NCI-H1694 (cell line): ENCODE measurements at places on chromosomes 3 and 15.
A peak's percentile ranks its signal among the peaks of the same experiment; 100 is the strongest.

DNA sequence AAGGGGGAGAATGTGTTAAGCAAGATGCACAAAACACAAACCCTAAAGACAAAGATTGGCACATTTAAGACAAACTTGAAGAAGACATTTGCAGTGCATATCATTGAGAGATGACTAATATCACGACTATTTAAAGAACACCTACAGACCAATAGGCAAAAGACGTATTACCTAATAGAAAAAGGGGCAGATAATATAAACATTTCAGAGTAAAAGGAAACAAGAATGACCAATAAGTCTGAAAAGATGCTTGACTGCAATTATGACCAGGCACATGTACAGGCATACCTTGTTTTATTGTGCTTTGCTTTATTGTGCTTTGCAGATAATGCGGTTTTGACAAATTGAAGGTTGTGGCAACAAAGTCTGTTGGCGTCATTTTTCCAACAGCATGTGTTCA is 4.9 kb downstream of the HACD3 start:
- no peak for DNase-seq

DNA sequence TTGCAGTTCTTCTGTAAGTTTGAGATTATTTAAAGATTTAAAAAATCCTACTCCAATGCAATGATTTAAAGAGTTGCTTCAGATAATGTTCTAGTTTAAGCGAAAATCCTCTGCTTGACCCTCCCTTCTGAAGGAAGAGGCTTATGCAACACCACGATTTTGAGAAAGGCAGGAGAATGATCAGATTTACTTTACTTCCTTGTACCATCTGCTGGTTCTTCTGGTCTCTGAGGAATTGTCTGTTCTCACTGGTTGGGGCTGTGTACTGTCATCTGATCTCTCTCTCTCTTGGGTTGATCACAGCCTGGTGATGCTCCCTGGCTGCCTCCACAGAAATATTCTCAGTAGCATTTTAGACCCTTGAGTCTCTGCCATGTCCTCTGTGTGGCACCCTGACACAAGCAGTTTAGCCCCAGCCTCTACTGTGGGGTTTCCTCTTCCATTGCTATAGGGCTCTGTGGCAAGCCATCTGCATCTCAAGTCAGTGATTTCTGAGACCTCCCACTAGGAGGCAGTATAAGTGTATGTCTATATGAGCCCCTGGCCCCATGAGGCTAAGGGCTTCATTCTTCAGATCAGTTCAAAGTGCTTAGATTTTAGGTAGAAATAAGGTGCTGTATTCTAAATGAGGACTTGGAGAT is 50.8 kb upstream of the PLAAT1 start:
- DNase-seq, result peak; percentile 96

- no peak for DNase-seq
Observed at GRCh38 chr15:70521576-70522322, 241.6 kb downstream of the UACA start.

DNA sequence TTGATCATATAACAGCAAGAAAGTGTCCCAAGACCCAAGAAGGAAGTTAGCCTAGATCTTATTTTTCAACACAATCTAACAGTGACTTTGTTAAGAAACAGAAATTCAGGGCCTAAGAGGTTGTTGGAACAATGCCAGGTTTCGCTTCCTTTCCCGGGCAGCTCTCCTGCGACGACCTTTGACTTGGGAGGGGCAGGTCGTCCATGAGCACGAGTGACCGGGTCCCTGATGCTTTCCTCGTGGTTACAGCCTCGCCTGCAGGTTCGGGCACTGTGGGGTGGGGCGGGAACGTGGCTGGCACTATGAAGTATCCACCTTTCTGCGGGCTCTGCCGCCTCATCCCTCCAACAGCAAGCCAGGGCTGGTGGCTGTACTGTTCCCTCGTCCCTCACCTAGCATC is 90.1 kb upstream of the RGMA start:
- DNase-seq, result no peak

GRCh38 chr15:67480741-67481140 is 40.2 kb upstream of the C15orf61 start:
- no peak for DNase-seq

DNA sequence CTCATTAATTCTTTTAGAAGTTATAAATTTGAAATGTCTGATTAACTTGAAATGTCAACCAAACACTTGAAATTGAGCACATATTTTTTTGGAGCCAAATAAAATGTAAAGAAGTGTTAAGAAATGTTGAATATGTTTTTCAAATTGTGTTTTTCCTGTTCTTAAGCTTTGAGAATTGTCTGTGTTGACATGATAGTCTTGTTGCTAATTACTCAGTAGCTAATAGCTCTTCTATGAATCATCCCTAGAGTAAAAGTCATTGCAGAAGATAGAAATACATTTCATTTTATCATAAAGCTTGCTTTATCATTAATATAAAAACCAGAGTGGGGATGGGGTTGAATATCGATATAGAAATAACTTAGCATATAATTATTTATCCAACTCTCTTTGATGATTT is 41.9 kb upstream of the ABHD10 start:
- no peak for DNase-seq

- DNase-seq, result no peak
Observed at GRCh38 chr3:154025007-154025406, 96.2 kb upstream of the ARHGEF26 start.

- DNase-seq, result no peak
Observed at GRCh38 chr3:186456731-186457191, 87.4 kb downstream of the CRYGS start.

GRCh38 chr3:174358252-174358651 is 500.9 kb upstream of the NAALADL2 start:
- no peak for DNase-seq

DNA sequence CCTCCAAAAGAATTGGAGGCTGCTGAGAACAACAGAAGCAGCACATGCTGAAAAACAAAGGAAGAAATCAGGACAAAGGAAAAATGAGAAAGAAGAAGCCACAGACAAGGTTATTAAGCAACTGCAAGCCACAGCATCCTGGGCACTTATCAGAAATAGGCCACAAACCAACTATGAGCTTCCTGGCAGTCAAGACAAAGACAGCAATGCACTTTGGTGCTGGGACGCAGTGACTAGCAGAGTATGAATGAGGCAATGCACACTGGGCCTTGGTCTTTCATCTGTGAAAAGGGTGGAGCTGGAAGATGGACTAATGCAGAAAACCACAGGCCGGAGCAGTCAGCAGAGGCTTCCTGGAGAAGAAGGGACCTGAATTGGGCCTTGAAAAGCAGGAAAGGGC is 56.0 kb upstream of the LINGO1 start:
- DNase-seq, result no peak

DNA sequence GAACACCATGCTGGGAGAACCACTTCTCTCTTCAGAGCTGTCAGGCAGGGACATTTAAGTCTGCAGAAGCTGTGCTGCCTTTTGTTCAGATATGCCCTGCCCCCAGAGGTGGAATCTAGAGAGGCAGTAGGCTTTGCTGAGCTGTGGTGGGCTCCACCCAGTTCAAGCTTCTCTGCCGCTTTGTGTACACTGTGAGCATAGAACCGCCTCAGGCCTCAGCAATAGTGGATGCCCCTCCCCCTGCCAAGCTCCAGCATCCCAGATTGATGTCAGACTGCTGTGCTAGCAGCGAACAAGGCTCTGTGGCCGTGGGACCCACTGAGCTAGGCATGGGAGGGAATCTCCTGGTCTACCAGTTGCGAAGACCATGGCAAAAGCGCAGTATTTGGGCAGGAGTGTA is 121.6 kb downstream of the NFKBIZ start:
- DNase-seq, result no peak
